Psoas muscle (tissue), 8 donors: ENCODE measurements at places on chromosomes 4 and X.

GRCh38 chr4:47863486-47863885 is 25.6 kb upstream of the CORIN start:
- no peak for DNase-seq

DNA sequence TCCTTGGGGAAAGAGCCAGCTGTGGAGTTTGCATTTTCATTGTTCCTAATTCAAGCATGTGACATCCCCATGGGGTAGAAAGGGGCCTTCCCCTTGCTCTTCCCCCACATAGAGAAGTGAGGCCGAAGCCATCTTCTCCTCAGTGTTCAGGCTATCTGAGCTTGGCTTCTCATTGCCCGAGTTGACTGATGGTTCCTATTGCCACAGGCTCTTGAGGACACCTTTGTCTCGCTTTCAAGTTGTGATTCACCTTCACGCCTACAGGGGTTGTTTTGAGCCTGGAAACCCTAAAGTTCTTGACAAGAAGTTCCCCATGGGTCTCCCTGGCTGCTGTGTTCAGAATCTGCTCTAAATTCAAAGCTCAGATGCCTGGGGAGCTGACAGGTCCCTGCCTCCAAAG is 25.0 kb downstream of the CCNQ start:
- no peak for DNase-seq

- DNase-seq = peak; percentile 97
These were observed at the start of gene FRG1 for GRCh38 chr4:189940178-189941004. Gene FRG1 (plus strand): TSS chr4:189940872. CDS start chr4:189941010, 138 bp downstream.

DNA sequence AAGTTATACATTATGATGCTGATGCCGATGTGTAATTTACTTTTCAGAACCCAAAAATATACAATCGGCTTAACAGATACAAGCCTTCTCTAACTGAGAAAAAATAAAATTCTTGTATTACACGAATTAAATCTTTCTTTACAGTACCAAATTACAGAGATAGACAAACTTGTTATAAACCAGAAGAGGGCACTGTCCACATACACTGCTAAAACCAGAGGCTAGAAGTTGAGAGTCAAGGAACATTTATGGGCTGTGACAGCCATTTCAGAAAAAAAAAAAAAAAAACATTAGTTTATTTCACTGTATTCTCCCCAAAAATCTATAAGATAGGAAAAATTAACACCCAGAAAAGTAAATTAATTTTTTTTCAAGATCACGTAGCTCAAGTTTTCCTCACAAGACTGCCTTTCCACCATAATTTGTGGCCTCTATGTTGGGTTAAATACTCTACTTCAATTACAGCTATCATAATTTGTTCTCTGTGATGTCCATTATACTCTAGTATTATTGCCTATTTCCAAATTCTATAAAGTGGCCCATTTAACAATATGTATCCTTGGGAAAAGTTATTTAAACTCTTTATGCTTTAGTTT is 12.0 kb downstream of the EREG start:
- no peak for DNase-seq

GRCh38 chr4:42654631-42655268 is 2.2 kb downstream of the ATP8A1 start:
- no peak for DNase-seq

DNA sequence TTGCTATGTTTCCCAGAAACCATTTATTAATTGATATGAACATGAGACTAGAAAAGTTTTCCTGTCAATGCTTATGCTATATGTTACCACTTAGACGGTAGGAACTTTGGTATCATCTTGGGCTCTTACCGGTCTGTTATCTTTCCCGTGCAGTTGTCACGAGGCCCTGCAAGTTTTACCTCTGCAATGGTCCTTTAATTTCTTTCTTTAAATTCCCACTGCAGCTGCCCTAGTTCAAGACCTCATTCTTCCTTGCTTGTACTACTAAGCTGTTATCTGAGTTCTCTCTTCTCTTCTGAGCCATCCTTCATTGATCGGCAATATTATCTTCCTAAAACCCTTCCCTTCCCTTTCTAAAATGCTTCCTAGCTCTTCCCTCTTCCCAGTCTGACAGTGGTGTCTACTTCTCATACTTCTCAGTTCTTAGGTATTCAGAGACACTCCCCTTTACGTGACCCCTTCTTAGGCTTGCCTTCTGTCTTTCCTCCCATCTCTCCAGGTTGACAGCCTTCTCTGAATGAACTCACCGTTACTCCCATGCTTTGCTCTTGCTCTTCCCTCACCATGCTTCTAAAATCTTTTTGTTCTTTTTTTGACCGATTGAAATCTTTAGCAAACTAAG is 27.5 kb downstream of the MAGEA1 start:
- no peak for DNase-seq

DNA sequence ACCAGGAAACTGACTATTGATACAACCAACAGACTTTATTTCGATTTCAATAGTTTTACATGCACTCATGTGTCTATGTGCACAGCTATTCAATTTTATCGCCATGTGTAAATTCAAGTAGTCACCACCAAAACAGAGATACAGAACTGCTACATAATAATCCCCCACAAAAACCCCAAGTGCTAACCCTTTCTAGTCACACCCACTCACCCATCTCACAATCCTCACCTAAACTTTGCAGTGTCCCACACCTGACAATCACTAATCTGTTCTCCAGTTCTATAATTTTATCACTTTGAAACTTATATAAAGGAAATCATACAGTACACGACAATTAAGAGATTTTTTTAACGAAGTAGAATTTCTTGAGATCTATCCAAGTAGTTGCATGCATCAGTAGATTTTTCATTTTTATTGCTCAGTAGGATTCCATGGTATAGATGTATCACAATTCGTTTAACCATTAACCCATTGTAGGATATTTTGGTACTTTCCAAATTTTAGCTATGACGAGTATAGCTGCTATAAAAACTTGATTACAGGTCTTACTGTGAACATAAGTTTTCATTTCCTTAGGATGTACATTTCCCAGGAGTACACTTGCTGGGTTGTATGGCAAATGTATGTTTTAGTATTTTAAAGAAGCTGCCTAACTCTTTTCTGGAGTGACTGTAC is 85.9 kb downstream of the CASK start:
- no peak for DNase-seq

- no peak for DNase-seq
These were observed 48.4 kb upstream of the PRPS1 start for GRCh38 chrX:107579956-107580355.

DNA sequence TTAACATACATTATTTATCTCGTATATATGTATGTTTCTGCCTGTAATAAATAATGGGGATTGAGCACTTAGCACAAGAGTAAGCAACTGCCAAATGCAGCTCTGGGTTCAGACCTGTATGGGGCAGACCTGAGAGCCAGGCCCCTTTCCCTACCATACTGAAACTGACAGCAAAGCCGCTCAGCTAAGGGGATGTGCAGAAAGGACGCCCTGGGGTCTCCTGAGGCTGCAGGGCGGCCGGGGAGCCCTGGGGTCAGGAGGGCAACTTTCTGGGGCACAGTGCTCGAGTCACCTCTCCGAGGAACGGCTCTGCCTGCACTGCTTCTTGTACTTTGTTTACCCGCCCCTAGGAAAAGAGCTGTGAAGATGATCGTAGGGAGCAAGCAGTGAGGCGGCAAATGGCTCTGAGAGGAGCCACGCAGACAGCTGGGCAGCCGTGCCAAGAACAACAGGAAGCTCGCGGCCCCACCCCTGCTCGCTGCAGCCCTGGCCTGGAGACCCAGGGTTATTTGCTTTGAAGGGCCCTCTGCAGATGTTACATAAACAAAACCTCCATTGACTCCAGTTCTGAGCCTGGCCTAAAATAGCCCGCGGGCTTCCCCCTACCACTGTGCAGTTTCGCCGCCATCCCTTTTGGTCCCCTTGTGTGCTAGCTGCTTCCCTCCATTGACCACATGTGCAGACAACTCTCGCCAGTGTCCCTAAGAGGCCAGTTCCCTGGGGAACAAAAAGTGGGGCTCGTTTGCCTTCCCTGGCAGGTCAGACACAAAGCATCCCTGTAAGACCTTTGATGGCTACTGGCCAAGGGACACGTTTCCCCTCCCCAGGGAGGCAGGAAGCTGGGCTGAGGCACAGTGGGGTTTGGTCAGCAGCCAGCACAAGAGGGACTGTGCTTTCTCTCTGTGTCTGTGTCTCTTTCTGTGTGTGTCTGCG is 111.3 kb upstream of the LNX1 start:
- DNase-seq = peak; percentile 89

- no peak for DNase-seq
These were observed 1.8 kb downstream of the STIM2 start for GRCh38 chr4:26862381-26862915.

GRCh38 chrX:2781226-2781571 is 29.4 kb downstream of the XG start:
- no peak for DNase-seq

DNA sequence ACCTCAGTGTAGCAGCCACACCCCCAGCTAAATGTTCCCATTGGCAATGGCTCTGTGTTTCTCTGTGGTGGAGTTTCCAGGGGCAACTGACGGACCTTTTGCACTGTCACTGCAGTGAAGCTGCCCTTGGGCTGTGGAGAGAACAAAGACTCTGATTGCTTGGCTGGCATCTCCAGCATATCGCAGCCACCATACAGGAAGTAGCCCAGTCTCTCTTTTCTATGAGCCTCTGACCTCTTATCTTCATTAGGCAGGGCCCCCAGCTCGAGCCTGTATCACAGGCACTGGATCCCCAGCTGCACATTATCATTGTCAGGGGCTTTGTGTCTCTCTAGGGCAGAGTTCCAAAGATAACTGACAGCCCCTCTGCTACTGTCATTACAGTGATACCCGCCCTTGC is 483.5 kb downstream of the ARAP2 start:
- DNase-seq = no peak

DNA sequence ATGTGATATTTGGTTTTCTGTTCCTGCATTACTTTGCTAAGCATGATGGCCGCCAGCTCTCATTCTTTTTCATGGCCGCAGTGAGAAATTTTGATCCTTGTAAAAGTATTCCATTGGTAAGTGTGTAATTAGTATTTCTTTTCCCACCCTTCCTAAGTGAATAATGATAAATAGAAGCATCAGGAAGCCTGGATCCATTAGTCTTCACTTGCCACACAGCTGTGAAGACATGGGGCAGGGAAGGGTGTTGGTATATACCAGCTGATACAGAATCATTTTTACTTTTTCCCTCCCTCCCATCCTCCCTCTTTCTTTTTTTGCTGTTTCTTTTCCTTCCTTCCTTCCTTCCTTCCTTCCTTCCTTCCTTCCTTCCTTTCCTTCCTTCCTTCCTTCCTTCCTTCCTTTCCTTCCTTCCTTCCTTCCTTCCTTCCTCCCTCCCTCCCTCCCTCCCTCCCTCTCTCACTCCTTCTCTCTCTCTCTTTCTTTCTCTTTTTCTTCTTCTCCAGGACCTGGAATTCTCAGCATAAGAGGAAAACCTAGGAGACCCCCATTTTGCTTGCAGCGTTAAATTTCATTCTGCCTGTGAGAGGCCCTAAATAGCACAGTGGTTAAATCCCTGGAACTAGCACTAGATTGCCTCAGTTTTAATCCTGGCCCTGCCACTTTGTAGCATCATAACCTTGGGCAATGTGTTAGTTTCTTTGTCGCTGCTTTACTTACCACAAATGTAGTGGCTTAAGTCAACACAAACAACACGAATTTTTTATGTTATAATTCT is 1.4 kb upstream of the NR0B1 start:
- DNase-seq = no peak

DNA sequence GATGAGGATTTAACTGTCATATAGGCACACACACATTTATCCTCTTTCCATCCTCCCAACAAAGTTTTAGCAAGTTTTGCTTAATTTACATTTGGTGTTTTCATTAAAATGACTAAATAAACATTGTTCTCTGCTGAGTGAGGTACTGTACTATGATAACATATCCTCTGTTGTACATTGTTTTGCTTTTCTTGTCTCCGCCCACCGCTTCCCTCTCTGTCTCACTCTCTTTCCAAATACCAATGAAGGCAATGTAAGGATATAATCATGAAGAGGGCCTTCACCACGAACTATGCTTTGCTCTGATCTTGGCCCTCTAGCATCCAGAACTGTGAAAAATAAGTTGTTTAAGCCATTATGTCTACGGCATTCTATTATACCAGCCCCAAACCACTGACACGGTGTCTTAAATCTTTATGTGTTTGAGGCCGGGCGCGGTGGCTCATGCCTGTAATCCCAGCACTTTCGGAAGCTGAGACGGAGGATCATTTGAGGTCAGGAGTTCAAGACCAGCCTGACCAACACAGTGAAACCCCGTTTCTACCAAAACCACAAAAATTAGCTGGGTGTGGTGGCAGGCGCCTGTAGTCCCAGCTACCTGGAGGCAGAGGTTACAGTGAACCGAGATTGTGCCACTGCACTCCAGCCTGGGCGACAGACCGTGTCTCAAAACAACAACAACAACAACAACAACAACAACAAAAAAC is 65.3 kb downstream of the HPRT1 start:
- DNase-seq = no peak

- DNase-seq = no peak
These were observed 17.1 kb upstream of the GPRIN3 start for GRCh38 chr4:89324671-89325070.

DNA sequence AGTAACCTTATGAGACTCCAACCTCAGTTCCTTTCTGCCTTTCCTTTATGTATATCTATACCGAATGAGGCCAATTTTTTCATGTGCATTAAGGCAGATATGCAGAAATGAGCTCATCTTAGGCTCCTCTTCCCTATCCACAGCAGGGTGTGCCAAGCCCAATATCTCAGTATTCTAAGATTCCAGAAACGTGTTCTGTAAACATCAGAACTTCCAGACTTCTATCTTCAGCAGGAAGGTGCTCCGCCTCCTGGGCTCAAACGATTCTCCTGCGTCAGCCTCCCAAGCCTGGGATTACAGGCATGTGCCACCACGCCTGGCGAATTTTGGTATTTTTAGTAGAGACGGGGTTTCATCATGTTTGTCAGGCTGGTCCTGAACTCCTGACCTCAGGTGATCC is 31.0 kb upstream of the CCNG2 start:
- DNase-seq = no peak

- DNase-seq = no peak
These were observed 4.8 kb upstream of the IQSEC2 start for GRCh38 chrX:53286171-53286570.

DNA sequence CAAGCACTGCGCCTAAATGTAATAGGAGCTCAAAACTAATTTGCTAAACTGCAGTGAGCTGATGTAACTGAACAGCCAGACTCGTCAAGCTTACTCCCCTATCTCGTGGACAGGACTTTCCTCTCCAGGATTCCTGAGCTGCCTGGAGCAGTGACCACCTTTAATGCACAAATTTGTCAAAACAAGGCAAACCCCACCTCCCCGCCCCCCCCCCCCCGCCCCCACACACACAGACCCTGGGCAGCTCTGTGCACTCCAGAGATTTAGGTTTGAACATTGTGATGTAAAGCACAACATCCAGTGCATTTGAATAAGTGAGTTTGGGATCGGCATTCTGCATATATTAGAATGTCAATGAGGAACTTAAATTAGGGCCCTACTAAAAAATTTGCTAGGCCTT is 77.7 kb upstream of the DHX15 start:
- no peak for DNase-seq

DNA sequence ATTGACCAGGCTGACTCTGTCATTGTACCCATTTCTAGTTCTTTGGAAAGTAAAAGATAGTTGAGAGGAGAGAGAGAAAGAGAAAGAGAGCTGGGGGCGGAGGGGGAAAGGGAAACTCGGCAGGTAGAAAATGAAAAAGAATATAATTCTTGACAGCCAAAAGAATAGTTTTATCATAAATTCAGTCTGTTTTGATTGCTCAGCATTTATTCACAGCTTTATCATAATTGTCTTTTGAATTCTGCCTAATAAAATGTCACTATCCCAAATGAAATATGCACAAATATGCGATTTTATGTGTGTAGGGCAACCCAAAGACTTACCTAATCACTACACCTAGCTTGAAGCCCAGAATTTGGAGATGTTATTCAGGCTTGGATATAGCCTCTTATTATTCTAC is 1024.0 kb upstream of the PABPC4L start:
- no peak for DNase-seq

GRCh38 chrX:68794461-68794860 is 34.4 kb upstream of the EFNB1 start:
- no peak for DNase-seq
